HTR-8/SVneo (cell line): ENCODE measurements at places on chromosomes 5 and 9.

- no peak for DNase-seq
Measured at GRCh38 chr5:151150471-151151262, 6.9 kb downstream of the ANXA6 start.

GRCh38 chr5:152560512-152561137 lies 155.5 kb upstream of the NMUR2 start:
- DNase-seq: peak; percentile 27

DNA sequence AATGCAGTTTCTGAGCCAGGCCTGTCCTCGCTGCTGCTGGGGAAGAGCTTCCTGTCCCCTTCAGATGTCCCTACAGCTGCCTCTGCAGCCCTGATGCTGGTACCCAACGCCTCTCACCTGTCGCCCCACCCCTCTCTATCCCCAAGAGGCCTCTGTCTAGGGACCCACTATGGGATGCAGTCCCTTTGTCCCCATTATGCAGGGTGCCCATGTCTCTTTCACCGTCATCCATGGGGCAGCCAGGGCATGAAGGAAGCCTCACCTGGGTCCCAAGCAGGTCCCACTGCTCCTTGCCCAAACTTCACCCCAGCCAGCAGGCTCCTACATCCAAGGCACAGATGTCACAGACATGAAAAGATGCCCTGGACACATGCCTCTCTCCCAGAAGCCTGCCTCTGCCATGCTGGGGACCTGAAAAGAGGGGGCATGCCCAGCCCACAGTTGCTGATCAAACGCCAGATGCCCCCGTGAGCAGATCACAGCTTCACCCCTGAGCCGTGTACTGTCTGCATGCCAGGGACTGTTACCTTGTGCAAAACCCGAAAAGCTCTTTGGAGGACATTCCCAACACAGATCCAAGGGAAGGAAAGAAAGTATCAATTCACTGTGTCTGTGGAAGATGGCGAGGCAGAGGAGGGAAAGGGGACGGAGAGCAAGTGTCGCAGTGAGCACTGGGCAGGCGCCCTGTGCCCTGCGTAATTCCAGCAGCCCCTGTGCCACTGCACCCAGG lies 81.0 kb downstream of the ADAMTS2 start:
- no peak for DNase-seq

DNA sequence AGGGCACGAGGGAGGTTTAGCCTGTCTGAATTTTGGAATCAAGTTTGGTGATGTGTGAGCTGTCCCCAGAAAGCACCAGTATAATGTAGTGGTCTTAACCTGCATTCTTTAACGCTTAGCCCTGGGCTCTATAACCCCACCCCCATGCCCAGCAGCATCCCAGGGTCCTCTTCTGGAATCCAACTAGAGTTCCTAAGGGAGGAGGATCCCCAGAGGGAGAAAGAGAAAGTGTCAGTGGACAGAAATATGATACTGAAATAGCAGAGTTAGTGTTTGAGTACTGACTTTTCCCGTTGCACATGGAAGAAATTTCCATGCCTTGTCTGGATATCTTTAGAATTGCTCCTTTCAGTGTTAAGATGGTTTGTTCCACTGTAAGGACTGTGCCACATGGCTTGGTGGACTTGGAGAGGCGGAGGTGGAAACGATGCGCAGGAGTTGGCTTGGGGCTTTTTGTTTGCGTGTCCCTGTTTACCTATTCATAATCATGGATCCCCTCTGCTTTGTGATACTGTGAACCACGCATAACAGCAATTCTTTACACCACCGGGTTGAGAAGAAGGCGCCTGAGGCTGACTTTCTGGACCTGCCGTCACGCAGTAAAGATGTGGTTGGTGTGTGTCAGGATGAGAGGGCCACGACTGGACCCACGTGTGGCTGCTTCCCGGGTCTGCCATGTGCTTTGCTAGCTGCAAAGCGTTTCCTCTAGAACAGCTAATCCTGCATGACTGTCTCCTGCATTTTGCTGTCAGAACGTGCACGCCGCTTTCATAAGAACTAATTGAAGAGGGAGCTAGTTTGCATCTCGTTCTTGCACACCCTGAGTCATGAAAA lies 142.3 kb downstream of the SMARCA2 start:
- DNase-seq: peak; percentile 41

- no peak for DNase-seq
Measured at GRCh38 chr5:144659634-144660227, 489.1 kb downstream of the KCTD16 start.

DNA sequence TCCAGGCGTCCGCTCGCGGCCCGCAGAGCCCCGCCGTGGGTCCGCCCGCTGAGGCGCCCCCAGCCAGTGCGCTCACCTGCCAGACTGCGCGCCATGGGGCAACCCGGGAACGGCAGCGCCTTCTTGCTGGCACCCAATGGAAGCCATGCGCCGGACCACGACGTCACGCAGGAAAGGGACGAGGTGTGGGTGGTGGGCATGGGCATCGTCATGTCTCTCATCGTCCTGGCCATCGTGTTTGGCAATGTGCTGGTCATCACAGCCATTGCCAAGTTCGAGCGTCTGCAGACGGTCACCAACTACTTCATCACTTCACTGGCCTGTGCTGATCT lies 294 bp downstream of the ADRB2 start:
- no peak for DNase-seq

DNA sequence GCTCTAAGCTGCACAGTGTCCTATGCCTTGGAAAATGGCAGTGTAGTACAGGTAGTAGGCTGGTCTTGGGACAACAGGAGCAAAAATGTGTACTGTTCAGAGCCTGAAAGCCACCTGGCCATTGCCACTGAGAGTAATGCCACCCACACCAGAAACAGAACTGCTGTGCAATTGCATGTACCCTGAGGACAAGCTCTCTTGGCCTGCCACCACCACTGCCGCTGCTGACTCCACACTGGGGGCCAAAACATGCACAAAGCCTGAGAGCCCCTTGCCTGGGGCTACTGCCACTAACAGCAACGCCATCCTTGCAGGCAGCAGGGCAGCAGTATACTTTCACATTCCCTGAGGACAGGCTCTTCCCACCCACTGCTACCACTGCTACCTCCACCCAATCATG lies 251.9 kb upstream of the CDH12 start:
- DNase-seq: no peak

DNA sequence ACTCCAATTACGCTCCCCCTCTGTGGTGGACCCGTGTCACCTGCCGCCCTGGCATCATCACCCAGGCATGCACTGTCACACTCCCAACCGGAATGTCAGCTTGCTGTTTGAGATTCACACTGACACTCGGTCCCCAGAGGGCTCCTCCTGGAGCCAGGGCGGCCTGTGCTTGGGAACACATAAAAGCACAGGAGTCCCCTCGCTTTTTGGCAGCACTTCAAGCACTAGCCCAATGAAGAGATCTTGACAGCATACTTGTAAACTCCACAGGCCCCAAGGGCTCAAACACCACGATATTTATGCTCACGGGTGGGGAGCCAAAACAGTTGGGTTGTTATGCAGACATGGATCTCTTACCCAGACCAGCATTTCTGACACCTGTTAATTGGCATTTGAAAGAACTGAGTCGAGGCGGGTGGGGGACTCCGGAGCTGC lies 90.8 kb upstream of the EGFLAM start:
- DNase-seq: no peak
